ENCODE measurements at places on chromosomes 5 and 9.

- no peak for DNase-seq
Observed at GRCh38 chr9:14849851-14850250, 60.4 kb downstream of the FREM1 start.

DNA sequence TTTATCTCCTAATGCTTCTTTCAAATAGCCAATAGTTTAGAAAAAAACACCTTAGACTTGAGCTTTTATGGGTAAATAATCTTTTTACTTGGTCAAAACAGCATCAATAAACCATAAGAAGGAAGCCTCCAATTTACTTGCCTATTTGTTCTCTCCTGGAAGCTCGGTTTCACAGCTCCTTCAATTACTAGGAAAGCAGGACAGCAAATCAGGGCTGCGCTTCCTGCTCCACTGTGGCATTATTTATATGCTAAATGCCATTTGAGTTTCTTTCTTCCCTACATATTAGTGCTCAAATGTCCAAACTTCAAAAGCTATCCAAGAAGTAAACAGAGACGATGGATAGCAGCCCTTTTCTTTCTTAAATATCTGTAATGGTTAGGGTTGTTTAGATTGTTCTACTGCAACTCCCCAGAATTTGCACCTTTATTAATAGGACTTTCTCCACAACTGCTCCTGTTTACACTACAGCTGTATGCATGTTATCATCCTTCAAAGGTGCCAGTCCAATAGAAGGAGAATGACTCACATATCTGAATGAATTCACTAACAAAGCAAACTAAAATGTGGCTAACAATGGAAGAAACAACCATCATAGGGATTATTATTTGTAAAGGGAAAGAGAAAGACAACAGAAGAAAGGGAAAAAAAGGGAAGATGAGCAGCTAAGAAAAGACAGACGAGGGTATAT, 58.7 kb downstream of the MED27 start:
- DNase-seq, result no peak

GRCh38 chr5:142683881-142684505, 1.9 kb downstream of the FGF1 start:
- no peak for DNase-seq

DNA sequence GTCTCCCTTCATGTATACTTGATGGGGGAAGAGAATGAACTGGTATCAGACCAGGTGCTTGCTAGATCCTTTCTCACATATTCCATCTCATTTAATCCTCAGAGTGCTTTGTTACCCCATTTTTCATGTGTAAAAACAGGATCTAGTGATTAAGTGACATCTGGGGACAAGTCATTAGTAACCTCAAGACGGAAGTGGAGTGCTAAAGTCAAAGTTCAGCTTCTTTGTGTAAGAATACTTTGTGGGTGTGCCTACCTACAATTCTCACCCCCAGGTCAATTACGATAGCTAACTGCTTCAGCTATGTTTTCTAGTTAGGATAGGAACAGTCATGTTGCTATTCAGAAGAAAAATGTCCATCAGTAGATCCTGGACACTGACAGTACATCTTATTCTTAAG, 3.1 kb upstream of the FAM120AOS start:
- DNase-seq, result peak; percentile 42

DNA sequence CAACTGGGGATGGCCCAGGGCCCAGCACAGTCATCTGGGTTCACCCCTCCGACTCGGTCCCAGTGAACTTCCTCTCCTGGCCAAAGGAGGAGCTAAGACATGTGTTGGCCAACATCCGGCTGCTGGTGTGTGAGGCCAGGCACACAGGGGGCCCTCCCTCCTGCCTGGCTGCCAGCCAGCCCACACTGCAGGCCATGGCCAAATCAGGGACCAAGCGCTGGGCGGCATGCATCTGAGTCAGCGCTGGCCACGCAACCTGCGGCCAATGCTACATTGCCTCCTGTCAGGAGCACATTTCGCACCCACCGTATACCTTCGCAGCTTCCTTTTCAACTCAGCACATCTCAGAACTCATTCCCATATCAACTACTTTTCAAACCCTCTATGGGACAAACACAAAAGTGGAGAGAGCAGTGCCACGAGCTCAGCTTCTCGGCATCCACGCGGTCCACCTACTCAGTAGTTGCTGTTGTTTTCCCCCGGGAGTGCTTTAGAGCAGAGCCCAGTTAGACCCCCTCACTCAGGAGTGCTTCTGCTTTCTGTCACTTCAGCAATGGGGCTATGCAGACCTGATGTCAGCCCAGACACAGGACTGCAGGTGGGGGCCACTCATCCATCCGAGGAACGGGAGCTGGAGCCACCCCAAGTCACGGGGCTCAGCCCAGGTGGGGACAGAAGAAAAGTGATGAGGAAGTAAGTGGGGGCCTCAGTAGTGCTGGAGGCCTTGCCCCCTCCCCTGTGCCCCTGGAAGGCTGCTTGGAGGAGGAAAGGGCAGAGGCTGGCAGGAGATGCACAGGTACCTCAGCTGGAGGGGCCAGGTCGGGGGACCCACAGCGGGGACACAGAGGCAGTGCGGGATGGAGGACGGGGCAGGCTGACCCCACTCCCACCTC, 13.9 kb downstream of the NINJ1 start:
- DNase-seq, result peak; percentile 78

DNA sequence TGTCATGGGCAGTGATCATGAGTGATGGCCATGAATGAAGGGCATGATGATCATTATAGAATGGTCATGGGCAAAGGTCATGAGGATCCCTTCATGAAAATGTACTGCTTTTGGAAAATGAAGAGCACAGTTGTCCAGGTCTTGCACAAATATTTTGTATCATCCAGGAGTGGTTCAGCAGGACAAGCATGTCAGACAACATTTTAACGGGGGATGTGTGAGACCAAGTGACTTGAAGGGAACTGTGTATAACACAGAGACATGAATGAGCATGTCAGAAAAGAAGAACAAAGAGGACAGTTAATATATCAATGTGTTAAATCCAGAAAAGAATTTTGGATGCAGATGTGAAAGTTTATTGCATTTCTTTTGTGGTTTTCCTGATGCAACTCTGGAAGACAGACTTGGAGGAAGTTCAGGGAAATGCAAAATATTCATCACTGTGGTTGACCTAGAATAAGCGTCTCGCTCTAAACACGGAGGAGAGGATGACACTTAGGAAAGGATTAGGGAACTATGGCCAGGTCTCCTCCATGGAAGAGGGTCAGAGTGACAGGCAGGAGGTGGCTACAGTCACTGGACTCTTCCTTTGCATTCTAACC, 116.1 kb upstream of the IRX4 start:
- no peak for DNase-seq

DNA sequence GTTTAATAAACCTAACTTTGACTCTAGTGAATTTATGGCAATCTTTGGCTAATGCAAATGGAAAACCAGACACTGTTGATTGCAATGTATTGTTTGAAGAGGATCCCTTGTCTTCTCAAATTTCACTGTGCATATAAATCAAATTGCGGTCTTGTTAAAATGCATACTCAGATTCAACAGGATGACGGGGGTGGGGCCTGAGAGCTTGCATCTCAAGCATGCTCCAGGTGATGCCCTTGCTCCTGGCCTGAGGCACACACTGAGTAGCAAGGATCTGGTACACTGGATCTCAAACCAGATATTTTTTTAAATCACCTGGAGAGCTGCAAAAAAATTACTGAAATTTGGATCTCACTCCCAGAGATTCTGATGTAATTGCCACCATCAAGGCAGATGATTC, 463.7 kb downstream of the DNAH5 start:
- no peak for DNase-seq

DNA sequence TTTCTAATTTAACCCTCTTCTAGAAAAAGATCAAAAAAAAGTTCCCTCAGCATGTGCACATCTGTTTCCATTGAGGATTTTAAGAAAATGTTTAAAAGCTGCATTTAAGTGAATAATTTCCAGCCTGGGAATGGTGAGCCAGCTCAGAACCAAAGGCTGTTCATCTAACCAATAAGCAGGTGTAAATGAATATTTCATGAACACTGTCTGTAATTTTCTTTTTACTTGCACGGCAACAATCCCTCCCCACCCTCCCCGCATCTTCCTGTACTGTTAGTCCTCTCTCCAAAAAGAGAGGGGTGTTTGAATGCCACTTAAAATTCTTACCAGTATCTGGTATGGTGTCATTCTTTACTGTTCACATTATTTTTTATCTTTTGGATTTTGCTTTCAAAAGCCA, 425.6 kb downstream of the PDE4D start:
- DNase-seq, result no peak

DNA sequence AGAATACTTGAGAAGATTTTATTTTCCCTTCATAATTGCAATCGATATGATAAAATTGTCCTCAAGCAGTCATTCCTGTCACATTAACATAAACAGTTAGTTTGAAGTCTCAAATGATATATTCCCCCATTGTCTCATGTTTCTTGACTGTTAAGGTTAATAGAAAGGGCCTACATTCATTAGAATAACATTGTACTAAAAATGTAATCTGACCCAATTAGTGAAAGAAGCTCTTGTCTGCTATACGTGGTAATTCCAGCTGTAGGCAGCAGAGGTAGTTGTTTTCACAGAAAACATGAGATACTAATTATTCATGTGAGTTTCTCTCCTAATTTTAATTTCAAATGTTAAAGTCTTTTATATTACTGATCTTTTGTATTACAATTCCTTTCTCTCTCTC, 25.9 kb upstream of the AP3B1 start:
- peak; percentile 15 for DNase-seq

DNA sequence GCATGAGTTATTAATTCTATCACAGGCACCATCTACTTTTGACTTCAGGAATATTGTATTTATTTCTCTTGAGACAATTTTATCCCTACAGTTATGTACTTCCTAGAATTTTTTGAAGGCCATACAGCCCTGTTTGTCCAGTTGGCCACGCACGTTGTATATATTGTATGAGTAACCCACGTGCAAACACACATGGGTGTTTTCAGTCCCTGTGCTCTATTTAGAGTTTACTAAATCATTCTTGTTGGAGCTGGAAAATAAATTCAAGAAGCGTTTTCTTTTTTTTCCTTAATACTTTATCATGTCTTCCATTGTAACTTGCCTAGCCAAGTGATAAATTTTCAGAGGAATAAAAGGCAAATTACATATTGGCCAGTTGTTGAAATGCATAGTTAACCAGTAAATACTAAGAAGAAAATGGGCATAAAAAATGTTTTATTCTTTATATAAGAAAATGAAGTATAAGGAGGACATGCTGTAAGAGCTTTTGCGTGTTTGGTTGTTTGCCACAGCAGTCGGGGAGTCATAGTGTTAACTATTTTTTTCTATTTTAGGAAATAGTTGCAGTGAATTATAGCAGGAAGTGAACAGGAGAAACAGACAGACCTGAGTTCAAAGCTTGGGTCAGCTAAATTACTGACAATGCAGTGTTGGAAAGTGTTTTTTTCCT, 86.4 kb upstream of the MINAR2 start:
- no peak for DNase-seq

GRCh38 chr9:116491659-116492058, 195.4 kb upstream of the TRIM32 start:
- no peak for DNase-seq

- DNase-seq, result no peak
Observed at GRCh38 chr9:108535526-108535925, 320.3 kb downstream of the ACTL7B start.

GRCh38 chr5:19891658-19892057, 96.3 kb downstream of the CDH18 start:
- no peak for DNase-seq
